ENCODE measurements at places on chromosomes 11 and 22.

DNA sequence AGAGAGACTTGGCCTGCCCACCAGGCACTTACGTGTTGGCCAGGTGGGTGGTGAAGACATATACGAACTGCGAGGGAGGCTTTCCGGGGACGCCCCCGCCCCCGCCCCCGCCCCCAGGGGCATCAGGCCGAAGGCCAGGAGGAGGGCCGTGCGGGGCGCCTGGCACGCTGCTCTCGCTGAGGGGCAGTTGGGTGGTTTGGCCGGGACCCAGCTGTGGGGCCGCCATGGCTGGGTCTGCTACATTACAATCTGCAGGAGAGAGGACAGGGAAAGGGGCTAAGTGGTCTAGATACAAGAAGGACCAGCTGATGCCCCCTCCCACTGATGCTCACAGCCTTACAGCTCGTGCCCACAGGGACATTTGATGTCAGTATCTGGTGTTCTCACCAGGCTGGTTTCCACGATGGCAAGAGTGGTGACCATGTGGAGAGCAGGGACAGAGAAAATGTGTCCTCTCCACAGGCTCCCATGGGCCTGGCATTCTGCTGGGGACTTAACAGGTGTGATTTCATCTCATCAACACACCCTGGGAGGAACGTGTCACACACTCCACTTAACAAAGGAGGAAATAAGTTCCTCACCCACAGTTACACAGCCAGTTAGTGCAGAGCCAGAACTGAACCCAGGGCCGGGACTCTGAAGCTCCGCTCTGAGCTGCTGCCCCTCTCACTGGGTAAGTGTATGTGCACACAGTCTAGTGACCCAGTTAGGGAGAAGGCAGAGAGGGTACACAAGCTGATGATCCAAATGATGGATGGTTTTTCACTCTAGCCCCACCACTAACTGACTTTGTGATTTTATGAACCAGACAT is 19.7 kb downstream of the CXCR5 start:
- no peak for DNase-seq

DNA sequence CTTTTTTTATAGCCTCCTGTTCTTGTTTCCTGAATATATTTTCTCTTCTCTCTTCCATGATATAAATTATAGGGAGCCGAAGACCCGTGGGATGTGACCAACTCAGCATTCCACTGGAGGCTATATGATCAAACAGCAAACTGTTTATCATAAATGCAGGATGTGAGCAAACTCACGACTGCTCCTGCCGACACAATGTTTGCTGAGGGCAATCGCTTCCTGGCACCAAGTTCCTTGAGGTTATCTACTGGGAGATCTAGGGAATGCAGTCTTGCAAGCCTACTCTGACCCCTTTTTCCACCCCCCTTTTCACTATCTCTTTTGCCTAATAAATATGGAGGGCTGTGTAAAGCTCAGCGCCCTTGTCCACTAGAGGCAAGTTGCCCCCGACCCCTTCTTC is 13.5 kb upstream of the PLAAT4 start:
- DNase-seq: no peak

GRCh38 chr11:107722662-107723061 is 10.8 kb upstream of the SLN start:
- DNase-seq: no peak

DNA sequence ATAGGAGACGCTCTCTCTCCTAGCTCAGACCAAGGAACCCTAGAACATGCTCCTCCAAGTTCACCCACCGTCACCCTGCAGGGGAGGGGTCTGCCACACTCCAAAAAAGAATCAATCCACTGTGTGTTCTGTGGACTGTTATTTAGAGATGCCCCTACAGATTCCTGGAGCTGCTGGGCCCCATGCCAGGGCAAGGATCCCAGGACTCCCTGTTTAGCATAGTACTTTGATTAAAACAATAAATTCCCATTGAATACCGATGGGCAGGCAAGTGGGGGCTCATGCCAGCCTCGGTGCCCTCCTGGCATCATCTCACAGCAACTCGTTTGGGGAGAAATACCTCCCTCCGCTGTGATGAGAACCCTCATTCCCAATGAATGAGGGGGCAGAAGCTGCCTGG is 247.5 kb downstream of the ST3GAL4 start:
- no peak for DNase-seq

DNA sequence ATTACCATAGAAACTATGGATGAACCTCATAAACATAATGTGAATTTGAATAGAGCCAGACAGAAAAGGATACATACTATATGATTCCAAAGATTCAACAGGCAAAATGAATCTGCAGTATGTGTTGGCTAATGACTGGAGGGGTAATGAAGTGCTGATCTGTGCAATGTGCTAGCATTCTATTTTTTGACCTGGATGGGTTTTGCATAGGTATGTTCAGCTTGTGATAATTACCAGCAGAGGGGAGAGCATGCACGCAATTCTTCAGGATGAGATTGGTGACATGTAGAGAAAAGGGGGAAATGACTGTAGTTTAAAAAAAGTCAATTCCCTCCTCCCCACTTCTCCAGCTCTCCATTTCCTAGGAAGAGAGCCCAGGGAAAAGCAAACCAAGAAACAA is 618 bp upstream of the CCDC81 start:
- no peak for DNase-seq

- no peak for DNase-seq
Measured at GRCh38 chr11:114137838-114138237, 78.3 kb downstream of the ZBTB16 start.

DNA sequence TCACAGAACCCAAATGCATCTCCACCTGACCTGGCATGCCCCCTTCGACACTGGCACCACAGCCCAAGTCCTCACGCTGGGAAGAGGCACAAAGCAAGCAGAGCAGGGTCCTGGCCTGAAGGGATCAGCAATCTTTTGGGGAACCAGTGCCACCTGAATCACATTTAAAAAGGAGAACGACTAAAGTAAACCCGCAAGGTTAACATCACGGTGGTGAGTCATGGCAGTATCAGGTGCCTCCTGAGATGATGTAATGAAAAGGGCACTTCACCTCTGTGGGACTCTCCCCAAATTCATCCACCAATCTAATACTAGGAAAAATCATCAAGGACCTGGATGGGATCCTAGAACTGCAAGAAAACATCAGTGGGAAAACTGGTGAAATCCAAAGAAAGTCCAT is 44.9 kb downstream of the PACSIN2 start:
- no peak for DNase-seq

DNA sequence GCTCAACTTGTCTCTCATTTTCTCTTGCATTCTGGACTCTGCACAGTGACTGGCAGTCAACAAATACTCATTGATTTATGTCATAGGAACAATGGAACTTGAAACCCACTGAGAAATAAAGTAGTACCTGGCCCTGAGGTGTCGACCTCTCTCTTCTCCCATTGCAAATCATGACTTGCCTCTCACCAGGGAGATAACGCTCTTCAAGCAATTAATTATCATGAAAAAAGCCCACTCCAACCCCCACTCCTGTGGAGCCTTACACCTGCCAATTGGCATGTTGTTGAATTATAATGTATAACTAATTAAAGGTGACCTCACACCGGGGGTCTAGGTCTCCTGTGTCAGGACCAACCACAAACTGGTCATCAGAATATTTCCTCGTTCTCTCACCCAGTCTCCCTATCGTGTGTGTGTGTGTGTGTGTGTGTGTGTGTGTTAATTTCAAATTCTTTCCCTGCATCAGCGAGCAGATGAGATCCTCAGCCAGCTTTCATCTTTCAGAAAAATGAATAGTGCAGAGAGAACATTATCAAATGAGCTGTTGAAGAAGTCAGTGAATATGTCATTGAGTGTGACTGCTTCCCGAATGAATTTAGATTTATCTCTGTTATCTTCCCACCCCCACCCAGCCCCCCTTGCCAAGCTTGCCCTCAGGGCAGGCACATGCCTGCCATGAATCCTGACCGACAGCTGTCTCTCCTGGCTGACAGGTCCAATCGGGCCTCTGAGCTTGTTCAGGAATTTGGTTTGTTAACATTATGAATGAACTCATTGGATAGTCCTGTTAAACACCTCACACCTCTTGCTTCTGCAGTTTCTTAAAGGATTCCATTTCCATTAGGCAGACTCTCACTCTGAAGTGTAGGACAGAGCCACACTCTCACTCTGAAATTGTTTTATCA is 357.4 kb downstream of the INSC start:
- DNase-seq: no peak

GRCh38 chr11:133573081-133573480 is 40.8 kb upstream of the OPCML start:
- no peak for DNase-seq

DNA sequence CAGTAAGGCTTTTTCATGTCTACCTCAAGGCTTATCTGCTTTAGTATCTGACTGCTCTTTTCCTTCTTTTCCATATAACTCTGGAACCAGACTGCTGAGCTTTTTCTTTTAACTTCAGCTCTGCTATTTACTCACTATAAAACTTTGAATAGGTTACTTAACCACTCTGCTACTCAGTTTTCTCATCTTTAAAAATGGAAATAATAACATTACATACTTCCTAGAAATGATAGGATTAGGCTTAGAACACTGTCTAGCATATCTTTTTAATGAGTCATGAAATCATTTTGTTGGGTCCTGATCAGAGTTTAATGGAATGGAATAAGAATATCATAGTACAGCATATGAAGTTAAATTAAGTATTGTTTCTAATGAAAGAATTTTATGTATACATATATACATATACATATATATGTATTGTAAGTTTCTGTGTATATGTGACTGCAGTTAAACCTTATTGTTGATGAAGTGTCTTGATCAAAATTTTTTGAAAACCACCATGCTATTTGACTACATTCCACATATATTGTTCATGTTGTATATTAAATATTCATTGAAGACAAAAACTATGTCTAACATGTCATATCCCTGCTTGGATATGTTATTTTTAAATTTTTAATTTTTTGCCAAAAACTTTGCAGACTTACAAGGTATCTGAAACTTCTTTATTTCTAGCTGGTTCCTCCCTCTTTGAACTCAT is 120.2 kb downstream of the METTL15 start:
- no peak for DNase-seq

- DNase-seq: no peak
Measured at GRCh38 chr22:33232071-33232470, 173.9 kb upstream of the SYN3 start.

DNA sequence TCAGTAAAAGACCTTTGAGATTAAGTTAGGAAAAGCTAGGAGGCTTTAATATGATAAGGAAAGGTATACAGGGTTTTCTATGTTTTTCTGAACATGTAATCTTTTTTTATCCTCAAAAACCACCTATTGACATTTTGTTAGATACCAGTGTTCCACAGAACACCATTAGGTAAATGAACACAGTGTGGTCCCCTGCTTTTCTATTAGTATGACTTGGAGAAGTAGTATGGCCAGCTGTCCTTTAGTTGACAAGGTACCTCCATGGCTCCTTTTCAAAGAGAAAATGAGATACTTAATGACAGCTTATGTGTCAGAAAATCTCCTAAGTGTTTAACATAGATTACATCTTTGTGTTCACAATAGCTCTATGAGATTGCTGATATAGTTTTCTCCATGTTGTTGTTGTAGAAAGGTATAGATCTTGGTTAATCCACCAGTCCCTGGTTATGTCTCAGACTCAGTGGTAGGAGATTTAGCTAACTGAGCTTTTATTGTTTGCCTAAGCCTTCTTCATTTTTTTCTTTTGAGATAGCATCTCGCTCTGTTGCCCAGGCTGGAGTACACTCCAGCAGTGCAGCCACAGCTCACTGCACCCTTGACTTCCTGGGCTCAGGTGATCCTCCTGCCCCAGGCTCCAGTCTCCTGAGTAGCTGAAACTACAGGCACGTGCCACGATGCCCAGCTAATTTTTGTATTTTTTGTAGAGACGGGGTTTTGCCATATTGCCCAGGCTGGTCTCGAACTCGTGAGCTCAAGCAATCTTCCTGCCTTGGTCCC is 46.0 kb downstream of the STIM1 start:
- DNase-seq: no peak

GRCh38 chr22:33054001-33054675 is 4.0 kb downstream of the SYN3 start:
- no peak for DNase-seq

- no peak for DNase-seq
Measured at GRCh38 chr11:93653571-93653970, 7.9 kb upstream of the CEP295 start.

DNA sequence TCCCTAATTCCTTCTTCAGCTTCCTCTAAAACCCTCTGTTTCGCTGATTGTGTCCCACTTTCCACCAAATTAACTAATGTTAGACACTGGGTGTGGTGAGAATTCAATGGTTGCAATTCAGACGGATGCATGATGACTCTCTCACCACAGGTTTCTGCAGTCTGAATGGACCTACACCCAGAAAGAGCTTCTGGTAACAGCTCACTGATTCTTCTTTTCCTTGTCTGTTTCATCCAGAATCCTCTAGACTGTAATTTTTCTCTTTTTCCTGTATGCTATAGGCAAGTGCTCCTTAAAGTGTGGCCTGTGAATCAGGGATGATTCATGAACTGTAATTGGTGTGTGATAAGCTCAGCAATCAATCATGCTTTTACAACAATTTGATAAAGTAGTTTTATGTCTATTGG is 18.1 kb downstream of the MMP10 start:
- DNase-seq: no peak

- DNase-seq: no peak
Measured at GRCh38 chr11:113376156-113376555, 11.4 kb upstream of the ANKK1 start.

DNA sequence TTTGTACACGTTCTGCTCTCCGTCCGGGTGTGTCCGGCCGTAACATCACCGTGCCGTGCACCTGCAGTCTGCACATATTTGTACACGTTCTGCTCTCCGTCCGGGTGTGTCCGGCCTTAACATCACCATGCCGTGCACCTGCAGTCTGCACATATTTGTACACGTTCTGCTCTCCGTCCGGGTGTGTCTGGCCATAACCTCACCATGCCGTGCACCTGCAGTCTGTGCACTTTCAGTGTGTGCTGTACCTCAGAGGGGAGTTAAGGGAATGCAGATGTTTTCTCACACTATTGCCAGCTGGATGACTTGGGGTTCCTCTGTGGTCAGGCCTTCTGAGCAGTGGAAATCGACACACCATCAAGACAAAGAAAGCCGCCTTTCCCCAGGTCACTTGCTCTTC is 4.2 kb downstream of the TTLL8 start:
- DNase-seq: no peak

- DNase-seq: no peak
Measured at GRCh38 chr11:86570451-86570850, 102.0 kb downstream of the ME3 start.

DNA sequence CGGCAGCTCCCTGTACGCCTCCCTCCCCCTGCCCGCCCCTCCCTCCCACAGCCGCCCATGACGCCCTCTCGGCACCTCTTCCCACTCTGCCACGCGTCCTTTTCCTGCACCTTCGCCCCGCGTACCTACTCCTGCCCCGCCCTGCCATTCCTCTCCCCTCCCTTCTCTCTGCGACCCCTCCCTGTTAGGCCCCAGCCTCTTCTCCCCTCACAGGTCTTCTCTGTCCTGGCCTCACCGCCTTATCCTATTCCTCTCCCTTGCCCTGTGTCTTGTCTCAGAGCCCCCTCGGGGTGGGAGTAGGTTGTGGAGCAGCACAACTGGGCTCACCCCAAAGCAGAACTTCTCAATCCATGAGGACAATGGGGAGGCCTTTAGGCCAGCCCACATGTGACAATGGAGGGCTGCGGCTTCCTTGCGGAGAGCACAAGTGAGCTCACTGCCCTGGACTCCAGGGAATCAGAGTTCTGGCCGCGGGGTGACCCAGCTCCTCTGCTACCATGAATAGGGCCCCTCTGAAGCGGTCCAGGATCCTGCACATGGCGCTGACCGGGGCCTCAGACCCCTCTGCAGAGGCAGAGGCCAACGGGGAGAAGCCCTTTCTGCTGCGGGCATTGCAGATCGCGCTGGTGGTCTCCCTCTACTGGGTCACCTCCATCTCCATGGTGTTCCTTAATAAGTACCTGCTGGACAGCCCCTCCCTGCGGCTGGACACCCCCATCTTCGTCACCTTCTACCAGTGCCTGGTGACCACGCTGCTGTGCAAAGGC is 539 bp downstream of the SLC35C1 start:
- DNase-seq: no peak

Measured in T-helper 1 cell (primary cell).